Activated T-helper 9 cell treated with anti-CD3 and anti-CD28 coated beads, Interleukin-2, amount 50 U/mL, for 16 hours (primary cell): ENCODE measurements at places on chromosomes 11 and 22.

- DNase-seq, result no peak
Measured at GRCh38 chr22:33707581-33707980, 212.7 kb downstream of the LARGE1 start.

GRCh38 chr11:19455731-19456130 lies 215.0 kb upstream of the E2F8 start:
- DNase-seq, result no peak

DNA sequence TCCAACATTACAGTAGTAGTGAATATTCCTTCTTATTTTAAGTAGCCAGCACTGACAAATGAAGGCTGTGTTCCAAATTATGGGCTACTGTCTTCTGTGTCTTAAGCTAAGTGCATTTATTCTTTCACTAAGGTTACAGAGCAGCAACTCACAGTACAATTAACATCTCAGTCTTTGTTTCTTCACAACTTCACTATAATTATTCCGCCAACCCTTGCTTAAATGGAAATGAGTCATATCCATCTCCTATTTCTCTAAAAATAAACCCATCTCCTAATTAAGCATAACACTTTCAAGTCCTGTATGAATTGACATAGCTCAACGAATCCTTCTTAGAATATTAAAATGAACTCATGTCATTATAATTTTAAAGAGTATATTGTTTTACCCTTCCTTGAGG lies 6.7 kb downstream of the ETS1 start:
- no peak for DNase-seq

GRCh38 chr11:111253131-111253530 lies 7.6 kb downstream of the POU2AF2 start:
- DNase-seq, result no peak

GRCh38 chr11:95925011-95925410 lies 1.1 kb upstream of the MTMR2 start:
- DNase-seq, result no peak

- no peak for DNase-seq
Measured at GRCh38 chr11:69014084-69014851, 1.2 kb upstream of the MRGPRF start.
